Erythroblast (primary cell): ENCODE measurements at places on chromosomes 7 and 10.

GRCh38 chr10:96660297-96660696 is 60.0 kb downstream of the PIK3AP1 start:
- no peak for DNase-seq

DNA sequence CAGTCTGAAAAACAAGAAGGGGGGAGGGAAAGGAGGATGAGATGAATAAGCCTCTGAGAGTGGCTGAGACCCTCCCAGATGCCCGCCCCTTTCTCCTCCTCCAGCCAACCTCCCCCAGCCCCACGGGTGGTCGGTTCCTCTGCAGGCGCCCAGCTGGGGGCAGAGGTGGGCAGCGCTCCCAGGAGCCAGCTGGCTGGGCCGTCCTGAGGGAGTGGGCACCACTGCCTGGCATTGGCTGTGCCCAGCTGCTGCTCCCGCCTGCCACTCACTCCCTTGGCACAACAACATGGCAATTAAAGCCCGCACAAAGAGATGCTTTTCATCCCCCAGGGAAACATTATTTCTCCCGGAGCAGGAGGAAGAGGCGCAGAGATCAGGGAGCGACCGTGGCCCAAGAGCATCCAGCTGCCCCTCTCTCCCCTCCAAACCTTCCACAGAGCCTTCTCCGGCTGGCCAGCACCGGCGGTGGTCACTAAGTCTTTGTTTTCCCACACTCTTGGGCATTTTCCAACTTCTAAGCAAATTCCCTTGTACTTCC is 107.2 kb downstream of the SPDYE5 start:
- no peak for DNase-seq

DNA sequence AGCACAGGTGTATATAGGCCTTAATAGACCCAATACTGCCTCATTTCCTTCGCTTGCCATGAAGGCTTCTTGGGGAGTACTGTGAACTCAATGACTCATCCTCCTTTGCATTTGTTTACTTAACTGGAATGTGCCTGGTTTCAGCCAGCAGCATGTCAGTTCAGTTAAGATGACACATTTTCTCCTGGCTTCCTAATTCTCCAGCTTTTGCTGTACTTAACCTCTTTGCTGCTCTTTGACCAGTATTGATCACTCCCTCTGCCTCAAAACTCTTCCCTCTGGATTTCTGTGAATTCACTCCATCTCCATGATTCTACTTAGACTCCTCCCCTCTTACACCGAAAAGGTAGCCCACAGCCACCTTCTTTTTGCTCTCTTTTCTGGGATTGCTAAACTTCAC is 135.7 kb downstream of the MAGI2 start:
- DNase-seq: peak; percentile 38

- no peak for DNase-seq
These were observed 396.2 kb downstream of the HTR7 start for GRCh38 chr10:90461437-90462155.

- peak; percentile 18 for DNase-seq
These were observed 87.9 kb upstream of the GTF2I start for GRCh38 chr7:74569501-74570075.

DNA sequence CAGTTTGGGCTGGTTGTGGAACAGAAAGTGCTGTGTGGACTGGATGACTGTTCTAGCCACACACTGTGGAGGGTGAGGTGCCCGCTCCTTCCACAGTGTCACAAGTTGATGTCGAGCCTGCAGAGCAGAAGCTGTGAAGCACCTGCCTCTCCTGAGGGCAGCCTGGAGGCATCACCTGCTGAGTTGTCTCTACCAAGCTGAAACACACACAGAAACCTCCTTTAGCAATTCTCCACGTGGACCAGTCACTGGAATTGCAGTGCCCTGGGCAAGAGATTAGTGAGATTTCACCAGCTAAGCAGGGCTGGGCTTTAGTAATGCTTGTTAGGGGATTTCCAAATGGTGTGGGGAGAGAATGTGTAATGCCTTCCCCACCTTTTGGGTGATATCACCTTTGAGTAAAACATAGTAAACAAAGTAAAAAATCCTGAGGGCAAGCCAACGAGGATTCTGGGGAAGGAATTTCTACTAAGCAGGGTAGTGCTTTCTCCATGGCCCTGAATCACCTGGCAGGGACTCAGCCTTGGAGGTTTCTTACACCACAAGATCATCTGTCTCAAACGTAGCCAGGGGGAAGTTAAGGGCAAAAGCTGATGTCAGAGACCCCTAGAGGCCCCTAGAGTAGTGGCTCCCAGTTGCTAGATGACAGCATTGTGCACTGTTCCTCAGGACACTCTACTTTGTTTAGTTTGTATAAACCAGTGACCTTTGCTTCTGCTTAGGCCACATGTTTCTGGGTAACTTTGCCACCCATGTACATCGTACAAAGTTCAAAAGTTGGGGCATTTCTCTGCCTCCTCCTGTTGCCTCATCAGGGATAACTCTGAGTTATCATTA is 233.1 kb upstream of the IGFBP3 start:
- no peak for DNase-seq
